ENCODE measurements at places on chromosomes 4 and X.

GRCh38 chr4:825971-826330, at the start of gene CPLX1:
CPLX1 (minus strand) TSS chr4:826129; CDS start chr4:824522, 1,607 bp downstream.
- no peak for DNase-seq

- no peak for DNase-seq
These were observed 6.4 kb downstream of the SCML2 start for GRCh38 chrX:18348047-18348446.

DNA sequence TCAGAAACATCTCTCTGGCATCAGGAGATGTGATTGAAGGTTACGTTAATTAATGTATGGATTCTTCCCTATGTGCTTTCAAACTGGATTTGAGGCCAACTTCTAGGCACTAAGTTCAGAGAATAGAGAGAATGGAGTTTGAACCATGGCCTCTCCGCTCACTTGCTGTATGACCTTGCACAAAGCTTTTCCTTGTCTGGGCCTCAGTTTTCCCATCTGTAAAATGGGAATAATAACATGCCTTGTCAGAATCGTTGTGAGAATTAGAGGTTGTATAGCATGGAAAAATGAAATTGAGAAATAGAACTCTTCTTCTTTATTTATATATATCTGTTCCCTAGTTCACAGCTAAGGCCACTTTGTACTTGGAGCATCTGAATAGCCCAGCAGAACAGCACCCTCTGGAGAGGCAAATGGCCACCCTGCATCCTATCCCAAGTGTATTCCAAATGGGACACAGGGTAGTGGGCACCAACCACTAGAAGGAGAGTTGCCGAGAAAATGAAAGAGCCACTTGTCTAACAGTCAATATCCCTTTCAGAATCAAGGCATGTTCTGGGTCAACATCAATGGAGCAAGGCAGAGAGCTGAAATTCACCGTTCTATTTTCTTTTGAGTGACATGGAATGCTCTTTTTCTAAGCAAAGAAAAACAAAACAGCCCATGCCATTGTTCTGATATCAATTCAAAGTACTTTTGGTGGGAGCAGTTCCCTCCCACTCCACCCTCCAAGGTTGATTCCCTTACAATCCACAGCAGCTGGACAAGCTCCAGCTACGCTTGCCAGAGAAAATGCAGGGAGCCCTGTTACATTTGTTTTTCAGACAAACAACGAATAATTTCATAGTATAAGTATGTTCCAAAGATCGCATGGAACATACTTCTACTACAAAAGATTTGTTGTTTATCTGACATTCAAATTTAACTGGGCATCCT, 23.3 kb upstream of the MTM1 start:
- peak; percentile 46 for DNase-seq

DNA sequence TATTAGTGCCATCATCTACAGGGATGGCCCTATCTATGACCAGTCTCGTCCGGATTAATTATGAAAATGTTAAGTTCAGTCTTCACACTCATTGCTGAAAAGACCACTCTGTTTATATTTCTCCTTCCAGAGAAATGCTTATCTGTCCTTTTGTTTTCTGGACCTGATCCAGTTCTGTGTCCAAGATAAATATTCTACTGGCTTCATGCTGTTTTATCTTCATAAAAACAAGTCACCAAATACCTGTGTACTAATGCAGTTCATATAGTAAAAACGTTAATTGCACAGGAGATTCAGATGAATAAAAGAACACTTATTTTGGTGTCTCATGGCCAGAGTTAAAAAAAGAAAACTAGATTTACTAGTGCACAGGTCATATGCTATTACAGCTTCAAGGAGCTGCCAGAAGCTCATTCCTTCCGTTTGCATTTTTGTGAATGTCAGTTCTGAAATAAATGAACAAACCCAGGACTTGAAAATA, 17.3 kb downstream of the FNIP2 start:
- no peak for DNase-seq

- DNase-seq, result no peak
These were observed 209.9 kb downstream of the IQCM start for GRCh38 chr4:149605601-149606378.

DNA sequence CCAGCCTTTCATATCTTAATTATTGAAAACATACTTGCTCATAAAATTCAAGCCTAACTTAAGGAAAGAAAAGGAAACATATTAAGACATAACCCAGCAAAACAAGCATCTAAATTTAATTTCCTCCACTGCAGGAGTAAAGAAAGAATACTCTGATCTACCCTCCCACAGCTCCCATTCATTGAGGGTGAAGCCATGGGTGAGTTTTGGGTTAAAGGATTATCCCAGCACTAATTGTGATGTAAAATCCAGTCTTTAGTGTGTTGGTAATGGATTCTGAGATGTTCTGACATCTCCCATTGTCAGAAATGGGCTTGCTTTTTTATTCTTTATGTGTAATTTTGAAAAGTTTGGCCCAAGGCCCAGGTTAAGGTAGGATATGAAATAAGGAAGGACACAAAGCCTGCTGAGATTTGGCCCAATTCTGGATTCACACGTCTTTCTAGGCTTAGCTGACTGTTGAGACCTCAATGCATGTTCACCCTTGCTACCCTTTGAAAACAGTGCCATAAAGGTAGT, 50.4 kb downstream of the SPARCL1 start:
- DNase-seq, result no peak

DNA sequence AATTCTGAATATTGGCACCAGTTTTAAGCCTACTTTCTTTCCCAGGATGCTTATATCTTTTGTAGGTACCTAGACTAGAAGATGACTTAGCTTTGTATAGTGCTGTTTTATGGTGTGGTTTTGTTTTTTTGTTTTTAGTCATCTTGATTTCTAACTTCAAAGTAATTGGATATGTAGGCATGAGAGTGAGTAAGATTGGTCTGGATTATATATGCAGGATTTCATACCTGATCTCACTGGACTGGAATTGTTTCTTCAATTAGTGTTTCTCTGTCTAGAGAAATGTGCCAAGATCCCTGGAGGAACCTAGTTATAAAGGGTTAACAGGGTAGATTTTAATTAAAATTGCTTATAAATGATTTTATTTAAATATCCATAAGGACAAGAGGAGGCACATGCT, 23.1 kb downstream of the NAP1L5 start:
- DNase-seq, result no peak

- DNase-seq, result no peak
These were observed 23.4 kb upstream of the ZFP42 start for GRCh38 chr4:187972135-187972534.

GRCh38 chr4:180284267-180284666, 1958.9 kb upstream of the TENM3 start:
- no peak for DNase-seq

GRCh38 chrX:119516157-119516702, 48.0 kb downstream of the SLC25A5 start:
- DNase-seq, result peak; percentile 73

GRCh38 chr4:41683326-41683725, 65.2 kb downstream of the PHOX2B start:
- no peak for DNase-seq

- DNase-seq, result peak; percentile 7
These were observed 126.7 kb upstream of the MBNL3 start for GRCh38 chrX:132615391-132616131.

- DNase-seq, result peak; percentile 63
These were observed 55.6 kb downstream of the STIM2 start for GRCh38 chr4:26916195-26916594.

DNA sequence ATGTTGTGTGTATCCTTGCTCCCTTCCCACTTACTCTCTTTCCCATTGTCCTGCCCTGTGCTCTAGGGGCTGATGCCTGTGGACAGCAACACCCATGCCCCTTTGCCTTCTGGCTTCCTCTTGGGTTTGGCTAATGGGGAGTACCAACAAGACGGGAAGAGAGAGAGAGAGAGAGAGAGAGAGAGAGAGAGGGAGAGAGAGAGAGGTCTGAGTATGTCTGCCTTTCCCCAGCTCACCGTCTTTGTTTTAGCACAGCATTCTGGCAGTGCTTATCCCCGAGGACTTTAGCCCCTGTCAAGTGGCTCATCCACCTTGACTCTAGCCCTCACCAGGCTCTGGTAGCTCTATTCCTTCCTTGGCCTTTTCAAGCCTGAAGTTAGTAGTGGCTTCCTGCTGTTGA, 128.0 kb downstream of the SLC4A4 start:
- DNase-seq, result no peak

- no peak for DNase-seq
These were observed 27.4 kb downstream of the PHKA2 start for GRCh38 chrX:18956303-18957032.

DNA sequence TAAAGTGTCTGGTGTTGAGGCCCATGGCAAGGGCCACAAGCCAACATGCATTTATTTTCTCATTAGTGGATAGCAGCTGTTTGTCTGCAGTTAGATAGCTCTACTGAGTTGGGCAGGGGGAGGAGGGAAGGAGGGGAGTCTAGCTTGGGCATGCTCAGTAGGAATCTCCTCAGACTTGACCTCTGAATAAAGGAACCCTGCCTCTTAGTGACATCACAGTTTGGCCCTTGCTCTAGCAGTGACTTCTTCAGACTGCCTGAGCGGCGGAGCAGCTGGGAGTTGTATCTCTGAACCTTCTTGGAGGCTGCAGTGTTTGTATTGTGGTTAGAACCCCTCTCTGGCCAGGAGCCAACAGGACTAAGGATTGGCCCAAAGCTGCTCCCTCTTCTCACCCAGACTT, 57.4 kb downstream of the BCORL1 start:
- no peak for DNase-seq

DNA sequence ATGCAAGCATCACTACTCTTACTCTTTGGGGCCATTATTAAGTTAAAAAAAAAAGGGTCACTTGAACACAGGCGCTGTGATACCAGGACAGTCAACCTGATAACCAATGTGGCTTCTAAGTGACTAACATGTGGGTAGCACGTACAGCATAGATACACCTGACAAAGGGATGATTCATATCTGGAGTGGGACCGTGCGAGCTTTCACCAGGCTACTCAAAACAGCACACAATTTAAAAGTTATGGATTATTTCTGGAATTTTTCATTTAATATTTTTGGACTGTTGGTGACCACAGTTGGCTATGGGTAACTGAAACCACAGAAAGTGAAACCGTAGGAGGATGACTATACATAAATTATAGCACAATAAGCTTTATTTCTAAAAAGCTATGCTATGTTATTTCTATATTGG, 113.8 kb upstream of the STIM2 start:
- no peak for DNase-seq

- peak; percentile 25 for DNase-seq
These were observed 15.0 kb upstream of the ELF4 start for GRCh38 chrX:130125091-130125874.

DNA sequence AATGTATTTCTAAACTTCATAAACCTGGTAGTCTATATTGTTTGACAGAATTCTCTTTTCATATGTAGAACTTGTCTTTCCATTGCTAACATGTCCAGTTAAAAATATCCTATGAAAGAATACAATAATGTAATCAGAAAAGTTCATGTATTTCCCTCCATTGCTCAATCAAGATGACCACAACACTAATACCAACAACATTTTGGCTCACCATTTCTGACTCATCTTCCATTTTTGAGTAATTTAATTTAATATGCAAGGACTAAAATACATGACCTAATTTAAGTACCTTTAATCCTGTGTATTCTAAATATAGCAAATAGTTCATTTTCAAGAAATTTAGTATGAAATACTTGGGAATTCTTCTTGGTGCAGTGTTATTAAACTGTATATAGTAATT, 239.5 kb upstream of the GPC4 start:
- DNase-seq, result no peak

DNA sequence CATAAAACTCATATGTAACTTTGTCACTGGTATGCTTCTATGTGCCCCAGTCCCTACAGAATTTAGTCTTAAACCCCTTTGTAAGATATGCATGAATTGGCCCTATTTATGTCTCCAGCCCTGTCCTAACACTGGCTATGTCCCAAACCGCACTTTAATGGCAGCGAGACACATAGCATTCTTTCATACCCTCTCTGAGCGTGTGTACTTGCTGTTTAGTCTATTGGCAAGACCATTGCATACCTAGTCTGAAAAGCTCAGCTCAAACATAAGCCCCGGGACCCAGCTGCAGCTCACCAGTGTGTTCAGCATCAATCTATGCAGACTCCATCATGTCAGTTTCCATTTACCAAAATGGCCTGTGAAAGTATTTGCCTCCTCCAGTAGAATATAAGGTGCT, 1018.4 kb upstream of the TENM3 start:
- no peak for DNase-seq

- no peak for DNase-seq
These were observed 111.7 kb downstream of the PTTG2 start for GRCh38 chr4:38071801-38072431.

DNA sequence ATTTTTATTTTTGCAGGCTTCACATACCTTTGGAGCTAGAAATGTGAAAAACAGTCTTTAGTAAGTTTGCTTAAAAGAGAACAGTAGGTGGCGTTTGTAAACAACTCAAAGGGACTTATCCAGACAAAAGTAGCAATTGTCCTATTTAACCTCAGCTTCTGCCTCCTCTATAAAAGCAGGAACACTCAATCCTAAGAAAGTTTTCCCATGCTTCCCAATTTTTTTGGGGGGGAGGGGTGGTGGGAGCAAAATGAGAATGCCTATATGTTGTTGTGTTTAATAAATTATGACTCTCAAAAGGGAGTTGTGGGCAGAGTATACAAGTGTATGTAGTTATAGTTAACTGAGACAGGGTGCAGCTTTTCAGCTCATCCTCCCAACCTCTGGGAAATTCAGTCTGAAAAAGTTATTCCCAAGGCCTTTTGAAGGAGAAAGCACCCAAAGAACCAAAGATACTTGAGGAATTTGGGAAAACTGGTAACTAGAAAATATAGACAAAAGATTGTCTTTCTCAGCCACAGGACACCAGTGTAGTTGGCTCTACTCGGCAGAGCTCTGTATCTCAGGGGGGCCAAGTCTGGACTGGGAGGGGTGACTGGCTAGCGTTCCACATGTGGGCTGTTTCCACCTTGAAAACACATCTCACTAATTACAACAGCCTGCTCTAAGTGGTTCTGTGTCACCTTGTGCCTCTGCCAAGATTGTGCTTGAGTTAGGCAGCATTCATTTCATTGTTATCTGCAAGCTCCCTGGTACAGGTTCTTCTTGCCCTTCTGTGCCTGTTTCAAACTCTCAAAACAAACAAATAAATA, 2.8 kb downstream of the SFRP2 start:
- DNase-seq, result peak; percentile 47

- DNase-seq, result no peak
These were observed 354.7 kb downstream of the ANK2 start for GRCh38 chr4:113404167-113404571.

DNA sequence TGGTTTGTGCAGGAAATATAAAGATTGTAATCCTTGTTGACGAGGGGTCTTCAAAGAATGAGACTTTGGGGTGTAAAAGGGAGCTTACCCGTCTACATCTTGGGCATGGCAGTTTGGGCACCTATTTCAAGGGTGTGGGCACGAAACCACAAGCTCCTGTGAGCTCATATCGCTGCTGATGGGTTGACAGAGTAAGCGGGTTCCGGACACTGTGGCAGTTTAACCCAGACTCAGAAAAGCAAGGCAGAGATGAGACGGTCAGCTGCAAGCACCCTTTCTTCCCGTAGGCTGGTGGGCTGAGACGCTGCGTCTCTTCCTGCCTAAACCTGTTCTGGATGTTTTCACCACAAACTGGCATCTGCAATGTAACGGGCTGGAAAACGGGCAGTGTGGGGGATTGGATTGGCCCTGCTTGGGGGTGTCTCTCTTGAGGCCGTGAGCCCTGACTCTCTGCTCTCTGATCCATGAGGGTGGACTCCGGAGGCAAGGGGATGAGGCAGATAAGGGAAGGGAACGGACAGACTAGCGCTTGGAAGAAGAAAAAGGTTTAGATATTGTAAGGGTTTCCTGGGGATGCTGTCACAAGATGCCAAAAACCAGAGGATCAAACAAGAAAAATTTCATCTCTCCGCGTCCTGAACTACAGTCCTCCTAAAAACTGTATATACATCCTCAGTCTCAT, 237.5 kb downstream of the SHOX start:
- DNase-seq, result no peak

- DNase-seq, result no peak
These were observed 33.6 kb downstream of the TMEM154 start for GRCh38 chr4:152646221-152646620.
